Muscle of arm (tissue), 14 donors: ENCODE measurements at places on chromosomes 3 and 15.

GRCh38 chr3:105119801-105120340 is 246.8 kb upstream of the ALCAM start:
- no peak for DNase-seq

DNA sequence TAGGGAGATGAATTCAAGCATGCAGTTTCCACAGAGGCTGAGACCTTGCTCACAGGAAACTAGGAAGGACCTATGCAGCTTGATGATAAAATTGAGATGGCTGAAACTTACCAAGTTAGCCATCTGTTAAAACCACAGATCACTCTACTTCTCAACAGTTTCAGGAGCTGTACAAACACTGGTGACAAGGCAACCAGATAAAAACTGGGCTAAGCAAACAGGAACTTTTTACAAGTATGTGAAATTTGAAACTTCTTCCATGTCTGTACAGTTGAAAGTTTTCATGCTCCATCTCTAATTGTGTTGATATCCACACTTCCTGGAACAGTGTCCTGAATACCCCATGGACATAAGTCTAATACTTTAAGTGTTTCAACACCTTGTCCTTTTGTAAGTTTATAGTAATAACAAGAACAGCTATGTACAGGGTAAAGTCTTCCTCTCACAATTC is 78.2 kb downstream of the FAIM start:
- no peak for DNase-seq

GRCh38 chr3:8529181-8529637 is 27.6 kb downstream of the LMCD1 start:
- peak; percentile 72 for DNase-seq

- DNase-seq, result no peak
Measured at GRCh38 chr3:171607452-171607851, 147.2 kb upstream of the TNIK start.

GRCh38 chr15:36373550-36373949 is 205.9 kb upstream of the CDIN1 start:
- DNase-seq, result no peak

- DNase-seq, result no peak
Measured at GRCh38 chr3:49701388-49702077, 12.2 kb downstream of the RNF123 start.

DNA sequence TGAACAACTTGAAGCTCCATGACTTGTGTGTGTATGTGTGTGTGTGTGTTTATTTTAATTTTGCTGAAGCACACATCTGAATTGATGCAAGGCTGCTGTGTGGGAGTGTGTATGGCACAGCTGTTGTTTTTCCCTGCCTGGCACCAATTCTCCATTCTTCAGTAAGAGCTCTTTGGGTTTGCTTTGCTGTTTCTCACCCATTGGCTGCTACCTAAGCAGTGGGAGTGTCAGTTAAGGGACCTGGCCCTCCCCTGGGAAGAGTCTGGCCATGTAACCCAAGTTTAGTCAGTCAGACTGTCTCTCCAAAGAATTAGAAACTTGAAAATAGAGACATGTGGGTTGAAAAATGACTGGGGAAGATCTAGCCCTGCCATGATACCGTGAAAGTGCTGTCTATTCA is 126.2 kb upstream of the SYNPR start:
- no peak for DNase-seq

- DNase-seq, result no peak
Measured at GRCh38 chr15:78840661-78841375, 29.6 kb upstream of the ADAMTS7 start.

DNA sequence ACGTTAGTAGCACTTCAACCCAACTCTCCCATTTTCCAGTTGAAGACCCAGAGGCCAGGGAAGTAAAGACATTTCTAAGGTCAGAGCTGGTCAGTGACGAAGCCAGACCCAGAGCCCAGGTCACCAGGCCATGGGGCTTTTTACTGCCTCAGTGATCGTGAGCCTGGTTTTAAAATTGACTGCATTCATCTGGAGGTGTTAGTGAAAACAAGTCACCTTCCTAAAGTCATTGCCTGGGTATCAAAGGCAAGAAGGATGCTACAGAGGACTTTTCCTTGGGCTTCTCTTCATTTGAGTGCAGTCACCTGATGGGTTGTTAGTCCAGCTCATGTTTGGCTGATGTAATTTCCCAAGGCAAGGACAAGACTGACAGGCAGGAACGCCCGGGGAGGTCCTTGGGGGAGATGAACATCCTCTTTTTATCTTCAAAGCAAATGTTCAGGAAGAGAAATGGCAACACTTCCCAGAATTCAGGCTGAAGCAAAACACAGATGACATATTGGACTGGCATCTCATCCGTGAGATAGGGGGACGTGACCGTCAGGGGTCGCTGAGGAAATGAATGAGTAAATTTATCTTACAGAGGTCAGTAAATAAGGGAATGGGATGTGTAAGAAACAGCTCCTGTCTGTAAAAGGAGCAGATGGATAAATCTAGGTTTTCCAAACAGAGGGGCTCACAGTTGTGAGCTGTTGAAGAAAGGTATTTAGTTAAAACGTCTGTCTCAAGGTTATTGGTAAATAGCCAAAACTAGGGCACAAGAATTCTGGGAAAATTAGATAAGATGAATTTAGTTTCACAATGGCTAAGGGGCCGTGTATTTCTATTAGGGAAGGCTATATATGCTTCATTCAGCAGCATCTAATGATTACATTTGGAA is 201.2 kb downstream of the OPA1 start:
- DNase-seq, result no peak

GRCh38 chr3:132549890-132550578 is 47.0 kb upstream of the ACKR4 start:
- DNase-seq, result no peak

- no peak for DNase-seq
Measured at GRCh38 chr3:10855083-10855870, 39.2 kb downstream of the SLC6A11 start.

DNA sequence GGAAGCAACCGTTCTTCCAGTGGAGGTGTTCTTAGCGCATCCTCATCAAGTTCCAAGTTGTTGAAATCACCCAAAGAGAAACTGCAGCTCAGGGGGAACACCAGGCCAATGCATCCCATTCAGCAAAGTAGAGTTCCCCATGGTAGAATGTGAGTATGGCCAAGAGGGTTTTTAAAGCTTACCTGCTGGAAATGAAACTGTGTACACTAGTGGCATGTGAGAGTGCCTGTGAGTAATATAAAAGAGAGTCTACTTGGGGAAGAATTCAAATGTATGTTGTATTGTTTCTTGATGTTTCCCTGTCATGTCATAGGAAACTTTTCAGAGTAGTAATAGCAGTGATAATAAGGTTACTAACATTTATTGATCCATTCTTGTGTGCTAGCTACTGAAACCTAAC is 43.3 kb downstream of the PSMD6 start:
- no peak for DNase-seq

DNA sequence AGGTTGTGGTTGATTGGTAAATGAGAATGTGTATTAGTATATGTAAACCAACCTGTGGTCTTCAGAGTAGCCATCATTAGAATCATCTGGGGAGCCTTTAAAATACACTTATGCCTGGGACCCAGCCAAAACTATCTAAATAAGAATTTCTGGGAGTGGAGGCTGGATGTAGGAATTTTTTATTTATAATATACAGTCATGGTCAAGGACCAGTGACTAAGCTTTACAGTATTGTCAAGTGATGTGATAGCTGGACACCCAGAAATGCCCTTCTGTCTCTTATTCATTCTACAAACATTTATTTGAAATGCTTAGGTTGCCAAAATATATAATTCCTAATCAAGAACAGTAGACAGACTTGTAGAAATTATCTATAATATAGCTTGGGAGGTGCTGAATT is 132.2 kb downstream of the MBNL1 start:
- no peak for DNase-seq

DNA sequence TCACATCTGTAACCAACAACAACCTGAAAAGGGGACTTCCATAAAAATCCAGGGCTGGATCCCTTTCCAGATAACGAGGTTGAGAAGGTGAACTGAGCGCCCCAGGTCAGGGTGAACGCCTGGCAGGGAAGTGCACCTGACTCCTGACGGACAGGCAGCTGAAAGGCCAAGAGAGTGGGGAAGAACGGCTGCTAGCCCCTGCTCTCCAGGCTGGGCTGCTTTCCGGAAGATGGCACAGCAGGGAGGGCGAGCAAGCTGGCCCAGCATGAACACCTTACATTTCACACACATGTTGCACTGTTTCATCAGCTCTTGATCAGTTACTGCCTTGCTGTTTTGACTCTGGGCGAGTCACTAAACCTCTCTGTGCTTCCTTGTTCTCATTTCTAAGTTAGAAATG is 127.2 kb upstream of the IQSEC1 start:
- no peak for DNase-seq

- no peak for DNase-seq
Measured at GRCh38 chr15:94247789-94248638, 16.7 kb downstream of the MCTP2 start.

GRCh38 chr15:33045066-33045810 is 149.3 kb downstream of the FMN1 start:
- no peak for DNase-seq

- DNase-seq, result no peak
Measured at GRCh38 chr3:128232376-128233178, 79.3 kb downstream of the EEFSEC start.

DNA sequence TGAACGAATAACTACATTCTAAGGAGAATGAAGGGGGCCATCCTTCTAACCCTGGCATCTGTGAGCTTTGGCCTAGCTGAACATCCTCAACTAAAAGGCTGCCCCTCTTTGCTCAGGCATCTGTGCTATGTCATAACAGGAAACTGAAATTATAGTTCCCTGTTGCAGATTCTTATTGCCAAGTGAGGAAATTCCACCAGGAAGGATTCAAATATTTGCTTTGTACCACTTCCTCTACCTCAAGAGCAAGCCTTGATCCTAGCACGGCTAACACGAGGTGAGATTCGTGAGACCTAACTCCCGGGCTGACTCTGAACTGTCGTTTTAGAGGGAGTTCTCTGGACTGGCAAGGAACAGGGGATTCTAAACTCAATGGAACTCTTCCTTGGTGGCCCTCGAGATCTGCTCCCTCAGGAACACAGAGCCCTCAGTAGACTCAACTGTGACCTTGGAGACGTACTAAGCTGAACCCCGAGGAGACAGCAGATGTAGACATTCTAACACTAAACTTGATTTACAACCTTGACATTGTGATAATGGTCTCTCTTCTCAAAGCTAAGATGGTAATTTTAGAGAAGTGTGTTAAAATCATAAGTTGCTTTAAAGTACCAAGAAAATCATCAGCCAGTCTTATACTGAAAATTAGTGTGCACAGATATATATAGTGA is 4.2 kb downstream of the SPG21 start:
- no peak for DNase-seq

DNA sequence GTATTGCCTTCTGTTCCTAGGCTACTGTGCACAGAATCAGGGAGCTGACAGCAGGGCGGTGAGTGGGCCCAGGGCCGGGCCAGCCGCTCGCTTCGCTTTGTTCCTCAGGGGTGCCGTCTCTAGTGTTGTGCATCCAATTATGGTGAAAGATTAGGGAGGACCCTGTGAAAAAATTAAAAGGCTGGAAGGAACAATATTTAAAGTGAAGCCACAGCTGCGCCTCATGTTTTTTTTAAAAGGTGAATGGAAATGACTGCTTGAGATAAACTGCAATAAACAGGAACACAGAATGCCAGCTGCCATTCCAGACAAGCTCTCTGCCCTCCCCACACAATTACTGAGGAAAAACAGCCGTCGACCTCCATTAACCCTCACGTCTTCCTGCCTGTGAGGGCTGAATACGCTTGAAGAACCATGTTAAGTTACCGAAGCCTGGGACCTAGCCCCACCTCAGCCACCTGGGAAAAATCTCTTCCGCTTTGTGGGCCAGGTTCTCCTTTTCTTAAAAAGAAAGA is 132.0 kb upstream of the IL12A start:
- DNase-seq, result no peak

- DNase-seq, result no peak
Measured at GRCh38 chr3:37622999-37623883, 238.4 kb upstream of the CTDSPL start.

- DNase-seq, result no peak
Measured at GRCh38 chr15:84859144-84859543, 25.3 kb upstream of the SLC28A1 start.

DNA sequence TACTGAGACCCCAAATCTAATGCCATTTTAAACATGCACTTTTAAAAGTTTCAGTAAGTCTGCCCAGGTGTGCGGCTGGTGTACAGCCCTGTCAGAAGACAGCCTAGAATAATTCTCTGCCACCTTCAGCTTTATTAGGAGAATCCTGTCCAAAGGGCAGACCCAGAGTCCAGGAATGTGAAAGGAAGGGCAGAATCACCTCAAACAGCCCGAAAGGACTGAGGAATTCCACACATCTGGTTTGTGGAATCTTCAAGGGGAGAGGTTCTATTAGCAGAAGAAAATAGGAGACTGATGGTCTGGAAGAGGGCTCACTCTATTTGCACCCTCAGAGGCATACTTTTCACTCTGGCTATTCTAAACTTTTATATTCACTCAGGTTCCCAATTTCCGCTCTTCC is 46.6 kb downstream of the TYRO3 start:
- DNase-seq, result no peak

DNA sequence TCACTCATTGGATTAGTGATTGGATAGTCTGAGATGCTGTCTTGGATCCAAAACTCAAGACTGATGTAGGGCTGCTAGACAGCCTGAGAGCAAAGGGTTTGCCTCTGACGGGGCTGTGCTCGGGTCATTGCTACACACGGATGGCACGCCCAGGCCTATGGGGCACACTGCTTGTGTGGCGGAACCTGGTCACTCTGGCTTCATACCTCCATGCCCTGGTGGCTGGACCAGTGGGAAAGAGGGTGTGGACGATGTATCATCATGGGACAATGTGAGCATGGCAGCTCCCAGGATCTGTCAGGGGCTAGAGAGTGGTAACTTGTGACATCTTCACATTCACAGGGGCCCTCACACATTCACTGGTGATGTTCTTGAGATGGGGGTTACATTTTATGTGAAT is 18.1 kb upstream of the CCDC174 start:
- no peak for DNase-seq

DNA sequence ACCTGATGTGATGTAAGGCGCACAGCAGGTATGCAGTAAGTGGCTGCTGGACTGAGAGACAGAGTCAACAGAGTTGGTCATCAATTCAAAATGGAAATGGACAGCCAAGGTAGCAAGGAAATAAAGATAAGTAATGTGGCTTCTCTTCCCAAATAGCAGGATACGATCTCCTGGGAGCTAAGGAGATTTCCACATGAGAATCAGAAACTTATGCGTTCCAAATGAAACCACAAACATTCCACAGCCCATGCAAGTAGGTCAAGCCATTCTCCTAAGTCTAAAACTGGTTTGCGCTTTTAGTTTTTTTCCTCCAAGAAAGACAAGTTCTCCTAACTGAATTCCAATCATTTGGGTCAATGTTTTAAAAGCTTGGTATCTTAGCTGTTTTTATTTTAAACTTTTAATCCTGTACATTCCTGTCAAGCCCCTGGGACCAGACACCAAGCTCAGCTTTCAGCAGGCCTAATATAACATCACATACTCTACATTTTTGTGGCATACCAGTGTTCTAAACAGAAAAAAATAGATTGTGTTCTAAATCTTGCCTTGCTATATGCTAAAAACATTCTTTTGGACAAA is 73.7 kb upstream of the TSPAN3 start:
- no peak for DNase-seq

DNA sequence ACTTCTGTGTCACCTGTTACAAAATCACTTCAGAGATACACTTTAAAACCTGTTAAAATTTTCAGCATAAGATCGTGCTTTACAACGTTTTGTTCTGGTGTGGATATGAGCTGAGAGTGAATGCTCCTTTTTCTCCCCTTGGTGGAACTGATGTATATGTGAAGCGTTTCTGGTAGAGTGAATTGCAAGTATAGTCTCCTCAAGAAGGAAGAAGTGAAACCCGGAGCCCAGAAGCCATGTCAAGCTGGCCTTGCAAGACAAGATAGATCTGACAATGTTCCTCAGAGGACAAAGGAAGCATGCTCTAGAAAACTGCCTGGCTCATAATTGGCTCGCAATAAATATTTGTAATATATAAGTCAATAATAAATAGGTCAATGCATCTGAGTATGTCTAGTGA is 23.6 kb downstream of the SERPINI2 start:
- no peak for DNase-seq
